SHP77 (cell line): ENCODE measurements at places on chromosomes 1 and 21.

DNA sequence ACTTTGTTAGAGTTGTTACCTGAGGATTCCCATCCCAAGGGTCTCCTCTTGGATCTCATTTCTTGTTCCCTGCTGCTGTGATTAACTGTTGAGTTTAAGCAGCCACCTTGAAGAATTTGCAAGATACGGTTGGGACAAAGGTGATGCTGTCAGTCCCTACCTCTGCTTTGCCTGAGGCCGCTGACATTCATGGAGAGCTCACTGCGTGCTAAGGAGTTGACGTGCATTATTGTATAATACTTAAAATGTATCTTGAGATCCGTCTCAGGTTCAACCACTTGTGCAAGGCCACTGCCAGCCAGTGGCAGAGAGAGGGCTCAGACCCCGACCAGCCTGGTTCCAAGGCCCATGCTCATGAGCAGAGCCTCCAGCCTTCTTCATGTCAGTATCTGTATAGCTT is 14.2 kb downstream of the DOP1B start:
- no peak for DNase-seq

GRCh38 chr1:31796707-31797106 is 19.1 kb downstream of the SPOCD1 start:
- no peak for DNase-seq

- DNase-seq, result no peak
Observed at GRCh38 chr1:28160782-28161266, 15.7 kb downstream of the PTAFR start.

DNA sequence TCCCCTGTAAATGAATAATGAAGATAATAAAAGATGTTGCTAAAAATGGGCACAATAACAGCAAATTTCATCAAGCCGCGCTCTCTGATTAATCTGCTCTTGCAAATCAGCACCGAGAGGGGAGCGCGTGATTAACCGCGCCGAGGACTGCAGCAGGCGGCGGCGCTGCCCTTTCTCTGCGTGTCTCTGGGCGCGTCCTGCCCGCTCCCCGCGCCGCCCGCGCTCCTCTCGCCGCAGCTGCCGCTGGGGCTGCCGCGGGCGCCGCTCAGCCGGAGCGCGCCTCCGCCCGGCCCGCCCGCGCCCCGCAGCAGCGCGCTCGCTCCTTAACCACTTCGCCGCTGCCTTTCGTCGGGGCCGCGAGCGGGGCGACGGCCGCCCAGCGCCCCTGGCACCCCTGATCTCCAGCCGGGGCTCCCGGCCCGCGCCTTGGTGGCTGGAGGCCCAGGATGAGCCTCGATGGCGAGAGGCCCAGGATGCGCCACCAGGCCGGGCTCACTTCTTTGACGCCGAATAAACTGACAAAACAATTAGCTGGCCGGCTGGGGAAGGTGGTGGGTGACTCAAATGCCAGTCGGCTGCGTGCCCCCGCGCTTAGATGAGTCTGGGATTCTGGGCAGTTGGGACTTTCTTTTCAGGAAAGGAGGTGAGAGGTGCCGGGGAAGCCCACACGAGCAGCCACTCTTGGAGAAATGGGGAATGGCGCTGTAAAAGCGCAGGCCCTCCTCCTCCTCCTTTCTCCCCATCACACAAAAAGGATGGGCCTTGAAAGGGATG is 221.4 kb upstream of the PKN2 start:
- DNase-seq, result no peak

DNA sequence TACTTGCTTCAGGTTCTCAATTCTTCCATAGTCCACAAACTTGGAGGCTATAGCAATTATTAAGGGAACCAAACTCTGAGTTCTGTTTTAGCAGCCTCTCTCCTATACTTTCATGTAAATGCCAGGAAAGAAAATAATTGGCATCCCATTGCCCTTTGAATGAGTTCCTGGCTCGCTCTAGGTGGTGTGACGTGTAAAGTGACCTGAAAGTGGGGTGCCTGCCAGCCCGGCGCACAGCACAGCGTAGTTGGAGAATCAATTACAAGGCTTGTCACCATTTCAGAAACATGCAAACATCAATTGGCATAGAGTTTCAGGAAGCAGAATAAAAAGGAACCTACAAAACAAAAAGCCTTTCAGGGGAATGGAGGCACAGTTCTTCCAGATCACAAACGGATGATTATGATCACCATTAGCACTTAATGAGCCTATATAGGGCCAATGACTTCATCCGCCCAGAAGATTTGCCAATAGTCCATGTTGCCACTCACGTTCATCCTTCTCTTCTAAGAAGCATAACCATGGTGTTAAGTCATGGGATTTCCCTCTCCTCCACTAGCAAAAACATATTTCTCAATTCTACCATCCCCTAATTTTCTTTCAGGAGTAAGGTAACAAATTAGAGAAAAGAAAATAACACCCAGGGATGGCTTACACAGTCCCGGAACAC is 354.6 kb upstream of the ADGRL2 start:
- DNase-seq, result peak; percentile 57

- no peak for DNase-seq
Observed at GRCh38 chr21:41769111-41769510, 2.3 kb upstream of the RIPK4 start.

DNA sequence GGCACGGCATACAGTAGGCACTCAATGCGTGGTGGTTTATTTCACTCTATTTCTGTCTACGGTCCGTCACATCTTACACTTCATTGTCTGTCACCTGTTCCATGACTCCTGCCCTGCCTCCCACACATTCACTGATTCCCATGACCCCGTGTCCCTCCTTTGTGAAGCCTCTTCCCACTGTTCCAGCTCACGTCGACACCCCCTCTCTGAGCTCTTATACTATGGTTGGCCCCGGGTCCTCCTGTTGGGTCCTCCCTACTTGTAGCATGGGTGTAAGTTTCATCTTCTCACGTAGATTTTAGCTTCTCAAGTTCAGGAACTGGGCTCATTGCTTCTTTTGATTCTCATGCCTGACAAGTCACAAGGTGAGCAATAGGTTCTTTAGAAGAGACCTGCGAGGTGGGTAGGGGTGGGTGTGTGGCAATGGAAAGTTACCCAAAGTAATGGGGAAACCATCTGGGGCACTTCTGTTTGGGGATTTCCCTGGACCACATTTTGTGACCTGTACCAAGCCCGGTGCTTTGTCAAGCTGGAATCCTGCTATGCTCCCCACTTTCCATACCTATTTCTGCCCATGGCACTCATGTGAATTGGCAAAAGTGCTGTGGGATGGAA is 22.1 kb upstream of the IL10 start:
- no peak for DNase-seq

GRCh38 chr1:83017276-83017675 is 981.7 kb downstream of the TTLL7 start:
- DNase-seq, result no peak

DNA sequence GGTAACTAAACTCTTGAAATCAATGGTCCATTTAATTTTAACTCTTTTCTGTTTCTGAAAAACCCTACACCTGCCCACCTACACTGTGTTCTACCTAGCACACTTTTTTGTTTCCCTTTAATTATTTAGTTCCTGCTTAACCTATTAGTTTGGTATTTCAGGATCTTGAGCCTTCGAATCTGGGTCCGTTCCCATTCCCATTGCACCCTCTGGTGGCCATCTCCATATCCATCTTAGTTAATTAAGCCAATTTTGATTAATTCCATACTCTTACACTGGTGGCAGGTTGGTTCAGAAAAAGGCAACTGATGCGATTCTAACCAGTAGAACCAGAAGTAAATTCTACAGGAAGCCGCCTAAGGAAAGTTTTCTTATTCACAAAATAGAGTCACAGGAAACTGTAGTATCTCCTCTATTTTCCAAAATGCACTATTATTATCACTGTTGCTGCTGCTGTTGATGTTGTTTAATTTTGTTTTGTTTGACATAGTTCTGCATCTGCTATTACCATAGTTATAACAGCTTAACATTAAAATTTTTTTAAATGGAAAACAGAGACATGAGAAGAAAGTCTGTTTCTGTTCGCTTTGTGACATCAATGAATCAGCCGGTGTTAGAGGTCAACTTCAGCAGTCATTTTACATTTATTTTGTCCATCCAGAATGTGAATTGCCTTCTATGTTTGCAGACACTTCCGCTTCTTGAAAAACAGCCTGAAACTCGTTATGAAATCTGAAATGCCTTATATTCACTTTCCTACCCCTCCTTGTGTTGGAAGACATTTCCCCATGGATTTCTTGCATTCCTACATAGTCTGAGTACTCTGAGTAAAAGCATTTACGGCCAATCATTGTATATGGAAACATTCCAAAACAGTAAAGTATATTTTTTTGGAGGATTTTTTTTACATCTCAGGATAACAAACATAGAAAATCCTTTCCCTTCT is 115.5 kb upstream of the NCAM2 start:
- peak; percentile 22 for DNase-seq

GRCh38 chr1:155177918-155178281 is 4.3 kb downstream of the TRIM46 start:
- DNase-seq, result no peak

GRCh38 chr1:30874176-30874575 is 34.4 kb downstream of the SDC3 start:
- DNase-seq, result no peak

- DNase-seq, result no peak
Observed at GRCh38 chr1:202319381-202320080, 22.2 kb downstream of the UBE2T start.

DNA sequence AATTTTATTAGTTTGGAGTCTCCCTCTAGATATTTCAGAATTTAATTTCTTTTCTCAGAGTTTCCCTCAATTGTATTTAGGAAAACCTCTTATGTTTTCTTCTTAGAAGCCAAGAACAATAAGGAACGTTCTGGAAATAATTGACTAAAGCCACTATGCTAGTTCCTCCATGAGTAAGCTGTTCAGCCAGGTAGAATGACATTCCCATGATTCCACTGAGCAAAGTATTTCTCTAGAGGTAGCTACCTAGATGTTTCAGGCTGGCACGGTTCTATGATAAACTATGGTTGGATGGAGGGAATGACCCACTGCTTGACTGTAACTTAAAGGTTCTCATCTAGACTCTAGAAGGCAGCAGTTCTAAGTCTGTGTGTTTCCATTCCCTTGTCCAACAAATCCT is 62.4 kb downstream of the CLDN17 start:
- DNase-seq, result no peak

DNA sequence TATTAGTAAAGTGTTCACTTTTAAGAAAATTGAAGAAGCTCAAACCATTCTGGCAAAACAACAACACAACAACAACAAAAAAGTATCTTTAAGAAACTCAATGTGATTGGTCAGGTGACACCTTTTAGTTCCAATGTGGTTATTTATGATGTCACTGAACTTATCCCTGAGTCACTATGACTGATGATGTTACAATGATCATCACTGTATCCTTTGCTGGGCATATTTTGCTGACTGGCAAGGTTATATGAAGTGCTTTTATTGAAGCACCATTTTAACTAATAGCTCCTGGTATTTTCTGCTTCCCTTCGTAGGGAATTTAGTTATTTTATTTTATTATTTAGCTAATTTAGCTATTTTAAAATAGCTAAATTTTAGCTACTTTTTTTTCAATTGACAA is at the start of gene TEX50:
Gene TEX50 (plus strand): TSS at position 223 of the 400 bp plus-strand sequence. CDS start 184 bp downstream, outside the sequence.
- no peak for DNase-seq

DNA sequence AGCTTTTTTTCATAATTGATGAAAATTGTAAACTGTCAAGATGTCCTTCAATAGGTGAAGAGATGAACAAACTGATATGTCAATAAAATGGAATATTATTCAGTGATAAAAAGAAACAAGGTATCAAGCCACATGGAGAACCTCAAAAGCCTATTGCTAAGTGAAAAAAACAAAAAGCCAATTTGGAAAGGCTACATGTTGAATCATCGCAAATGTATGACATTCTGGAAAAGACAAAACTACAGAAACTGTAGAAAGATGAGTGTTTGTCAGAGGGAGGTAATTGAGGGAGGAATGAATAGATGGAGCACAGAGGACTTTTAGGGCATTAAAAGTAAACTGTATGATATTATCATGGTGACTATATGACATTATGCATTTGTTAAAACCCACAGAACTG is 34.5 kb upstream of the USP25 start:
- DNase-seq, result no peak

GRCh38 chr1:15472587-15472986 is 3.3 kb upstream of the CELA2B start:
- DNase-seq, result no peak

DNA sequence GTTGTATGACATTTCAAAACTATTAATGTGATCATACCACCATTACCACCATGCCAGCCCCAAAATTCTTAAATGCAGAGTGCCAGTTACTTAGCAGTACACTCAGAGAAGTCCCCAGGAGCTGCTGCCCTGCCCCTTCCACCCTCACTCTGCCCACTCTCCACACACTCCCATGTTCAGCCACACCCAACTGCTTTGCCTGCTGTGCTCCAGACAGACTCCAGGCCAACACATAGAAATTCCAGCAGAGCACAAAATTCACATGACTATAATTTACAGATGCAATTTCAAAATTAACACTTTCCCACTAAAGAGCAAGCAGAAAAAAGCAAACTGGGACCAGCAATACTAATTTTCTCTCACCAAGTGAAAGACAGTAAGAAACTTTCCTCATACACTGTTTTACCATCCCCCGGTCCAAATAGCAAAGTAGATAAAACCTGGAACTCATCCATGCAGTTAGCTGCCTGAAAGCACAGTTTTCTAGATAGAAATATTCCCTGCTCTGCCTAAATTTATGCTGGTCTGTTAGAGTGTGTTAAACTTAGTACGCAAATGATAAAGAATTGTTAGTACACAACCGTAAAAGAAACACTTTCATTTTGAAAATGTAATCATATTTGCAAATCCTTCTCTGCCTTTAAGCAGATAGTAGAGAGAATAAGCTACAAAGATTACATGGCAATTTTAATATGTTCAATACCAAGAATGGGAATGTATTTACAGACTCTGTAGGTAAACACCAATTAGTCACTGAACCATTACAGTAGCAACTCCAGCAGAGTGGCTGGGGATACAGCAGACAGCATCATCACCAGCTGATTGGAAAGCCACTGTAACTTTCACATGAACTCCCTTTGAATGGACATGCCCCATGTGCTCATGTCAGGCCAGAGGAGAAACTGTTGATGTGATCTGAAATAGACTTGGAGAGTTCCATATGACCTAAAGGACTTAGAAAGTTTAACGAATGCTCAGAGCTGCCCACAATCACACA is 176.5 kb downstream of the VAV3 start:
- no peak for DNase-seq

DNA sequence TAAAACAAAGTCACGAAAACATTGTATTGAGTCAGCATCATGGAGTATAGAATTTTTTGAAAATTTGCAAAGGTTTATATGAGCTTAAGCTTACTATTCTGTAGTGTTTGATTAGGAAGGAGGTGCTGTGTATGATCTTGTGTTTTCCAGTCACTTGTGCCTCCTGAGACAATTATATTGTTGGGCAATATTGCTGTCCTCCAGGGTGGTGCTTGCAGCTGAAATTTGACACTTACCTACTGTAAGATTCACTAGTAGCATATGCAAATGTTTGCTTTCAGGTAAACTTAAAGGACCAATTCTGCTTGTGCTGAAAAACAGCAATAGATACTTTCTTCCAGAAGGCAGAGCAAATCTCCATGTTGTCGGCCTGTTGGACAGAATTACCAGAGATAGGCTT is 268.0 kb downstream of the TGFB2 start:
- no peak for DNase-seq

GRCh38 chr1:230335861-230336522 is 90.1 kb downstream of the PGBD5 start:
- peak; percentile 50 for DNase-seq

- no peak for DNase-seq
Observed at GRCh38 chr1:97089173-97089572, 367.6 kb downstream of the PTBP2 start.

GRCh38 chr21:43196826-43197225 is 28.0 kb downstream of the CRYAA start:
- no peak for DNase-seq
